G401 (cell line): ENCODE measurements at places on chromosomes 3 and 15.

- DNase-seq = no peak
These were observed 8.1 kb downstream of the B2M start for GRCh38 chr15:44719293-44719999.

- no peak for DNase-seq
These were observed 5.2 kb downstream of the HTR3C start for GRCh38 chr3:184058029-184058428.

GRCh38 chr3:184289426-184289938 is 9.6 kb upstream of the PSMD2 start:
- DNase-seq = peak; percentile 70

DNA sequence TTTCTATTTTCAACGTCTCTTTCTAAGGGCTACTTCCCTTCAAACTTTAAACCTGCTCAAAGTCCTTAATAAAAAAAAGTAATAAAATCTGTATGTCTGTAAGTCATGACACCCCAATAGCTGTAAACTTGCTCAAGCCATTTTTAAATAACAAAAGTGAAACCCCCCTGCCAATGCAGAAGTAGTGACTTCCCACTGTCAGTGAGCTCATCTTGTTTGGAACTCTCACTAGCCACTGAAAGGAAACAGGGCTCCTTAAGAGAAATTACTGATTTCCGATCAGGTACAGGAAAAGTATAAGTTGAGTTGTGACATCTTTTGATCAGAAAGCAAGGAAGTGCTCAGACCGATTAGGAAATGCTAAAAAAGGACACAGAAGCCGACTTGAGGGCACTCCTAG is 27.6 kb upstream of the GPR171 start:
- no peak for DNase-seq

GRCh38 chr3:71796290-71796689 is 11.3 kb upstream of the PROK2 start:
- DNase-seq = no peak
